ENCODE measurements at places on chromosomes 3 and 15.

GRCh38 chr15:34318277-34319079 is 19.1 kb downstream of the SLC12A6 start:
- DNase-seq: no peak

DNA sequence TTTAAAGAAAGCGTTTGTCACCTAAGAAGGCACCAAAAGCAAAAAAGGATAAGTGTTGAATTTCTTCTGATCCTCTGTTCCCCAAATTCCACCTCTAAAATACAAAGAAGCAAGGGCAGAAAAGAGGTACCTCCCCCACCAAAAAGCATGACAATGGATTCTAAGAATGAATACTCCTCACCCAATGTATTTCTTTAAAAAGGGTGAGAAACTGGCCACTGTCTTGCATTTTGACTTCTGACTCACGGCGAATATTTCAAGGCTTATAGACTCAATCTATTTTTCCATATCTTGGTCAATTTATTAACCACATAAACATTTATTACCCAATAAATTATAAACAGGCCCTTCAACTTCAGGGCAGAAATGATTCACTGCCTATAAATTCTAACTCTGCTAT is 131.1 kb downstream of the NR1I2 start:
- no peak for DNase-seq

DNA sequence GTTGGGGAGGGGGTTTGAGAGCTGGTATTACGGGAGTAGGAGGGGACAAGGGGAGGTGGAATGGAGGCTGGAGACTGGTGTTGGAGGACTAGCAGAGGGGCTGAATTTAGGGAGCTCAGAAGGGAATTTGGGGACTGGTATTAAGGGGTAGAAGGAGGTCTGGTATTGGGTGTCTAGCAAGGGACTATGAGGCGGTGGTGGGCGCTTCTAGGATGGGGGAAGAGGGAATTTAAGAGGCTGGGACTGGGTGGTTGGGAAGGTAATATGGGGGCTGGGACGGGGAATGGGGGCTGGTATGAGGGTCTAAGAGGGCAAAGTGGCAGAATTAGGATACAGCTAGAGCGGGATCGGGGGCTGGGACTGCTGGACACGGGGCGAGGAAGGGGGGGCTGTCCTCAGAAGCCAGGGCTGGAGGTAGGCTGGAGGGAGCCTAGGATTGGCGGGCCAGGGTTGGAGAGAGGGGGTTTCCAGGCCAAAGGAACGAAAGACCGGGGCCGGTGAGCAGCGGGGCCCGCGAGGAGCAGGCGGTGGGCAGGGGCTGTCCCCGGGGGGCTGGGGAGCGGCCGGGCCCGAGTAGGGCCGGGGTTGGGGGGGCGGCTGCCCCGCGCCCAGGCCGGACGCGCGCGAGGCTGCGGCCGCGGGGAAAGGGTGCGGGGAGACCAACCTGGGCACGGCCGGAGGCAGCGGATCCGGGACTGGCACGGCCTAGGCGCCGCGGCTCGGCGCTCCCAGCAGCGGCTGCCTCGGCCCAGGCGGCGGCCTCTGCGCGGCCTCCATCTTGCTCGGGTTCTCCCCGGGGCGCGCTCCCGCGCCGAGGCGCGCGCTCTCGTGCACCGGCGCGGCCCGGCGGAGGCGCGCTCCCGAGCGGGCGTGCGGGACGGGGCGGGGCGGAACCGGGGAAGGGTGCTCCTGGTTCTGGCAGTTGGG is at the start of gene LHFPL4:
Gene LHFPL4 (minus strand): TSS at position 802 of the 927 bp plus-strand sequence. CDS start 1,143 bp downstream, outside the sequence.
- no peak for DNase-seq

DNA sequence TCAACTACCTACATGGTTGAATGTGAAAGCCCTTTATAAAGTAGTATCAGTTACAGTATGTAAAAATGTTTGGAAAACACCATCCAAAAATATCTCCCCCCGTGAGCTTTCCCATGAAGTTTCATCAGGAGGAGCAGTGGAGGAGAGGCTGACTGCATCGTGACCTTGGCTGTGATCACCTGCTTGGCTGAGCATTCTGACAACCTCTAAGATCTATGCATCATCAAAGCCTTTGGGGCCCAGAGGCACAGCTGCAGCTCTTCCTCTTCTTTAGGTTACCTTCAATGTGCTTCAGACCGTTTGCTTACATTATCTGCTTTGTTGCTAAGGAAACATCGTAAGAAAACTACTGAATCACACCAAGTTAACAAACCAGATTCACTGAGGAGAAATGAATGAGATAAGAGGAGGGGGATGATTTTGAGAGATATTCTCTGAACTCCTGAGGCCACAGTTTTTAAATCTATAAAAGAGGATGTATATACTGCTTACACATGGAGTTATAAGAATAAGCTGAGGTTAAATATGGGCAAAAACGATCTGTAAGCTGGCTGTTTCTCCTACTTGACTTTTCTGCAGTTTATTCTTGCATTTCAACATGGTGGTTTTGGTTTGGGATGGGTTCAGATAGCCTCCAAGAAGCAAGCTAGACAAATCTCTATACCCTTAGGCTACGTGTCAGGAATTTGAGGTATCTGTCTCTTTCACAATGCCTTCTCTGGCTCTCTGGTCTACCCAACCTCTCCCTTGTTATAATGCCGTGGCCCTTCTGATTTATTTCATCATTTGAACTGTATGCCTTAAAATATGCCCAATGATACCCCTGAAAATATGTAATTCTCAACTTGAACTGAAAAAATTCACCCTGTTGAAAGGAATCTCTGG is 4.0 kb downstream of the GCSAM start:
- no peak for DNase-seq

DNA sequence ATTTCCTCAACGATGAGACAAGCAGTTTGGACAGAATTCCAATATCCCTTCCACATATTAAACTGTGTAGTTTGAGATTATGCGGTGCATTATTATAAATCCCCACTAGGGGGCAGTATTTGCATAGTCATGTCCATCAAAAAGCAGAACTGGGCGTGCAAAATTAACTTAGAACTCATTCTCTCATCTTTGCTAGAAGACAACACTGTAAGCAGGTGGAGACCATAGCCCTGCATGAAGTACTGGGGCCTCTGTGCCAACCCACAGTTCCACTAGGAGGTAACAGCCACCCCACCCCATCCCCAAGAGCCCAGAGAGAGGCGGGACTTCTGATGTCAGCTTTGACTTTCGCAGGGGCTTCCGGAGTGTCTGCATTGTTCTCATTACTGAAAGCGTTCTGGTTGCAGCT is 106.6 kb upstream of the TMC3 start:
- peak; percentile 72 for DNase-seq

- DNase-seq: no peak
Measured at GRCh38 chr3:72093270-72093991, 308.5 kb upstream of the PROK2 start.

GRCh38 chr3:49013113-49013737 is 5.2 kb downstream of the DALRD3 start:
- DNase-seq: no peak

- no peak for DNase-seq
Measured at GRCh38 chr3:193481436-193481835, 73.3 kb downstream of the ATP13A4 start.

- DNase-seq: no peak
Measured at GRCh38 chr15:101388046-101388445, 93.0 kb upstream of the SNRPA1 start.

DNA sequence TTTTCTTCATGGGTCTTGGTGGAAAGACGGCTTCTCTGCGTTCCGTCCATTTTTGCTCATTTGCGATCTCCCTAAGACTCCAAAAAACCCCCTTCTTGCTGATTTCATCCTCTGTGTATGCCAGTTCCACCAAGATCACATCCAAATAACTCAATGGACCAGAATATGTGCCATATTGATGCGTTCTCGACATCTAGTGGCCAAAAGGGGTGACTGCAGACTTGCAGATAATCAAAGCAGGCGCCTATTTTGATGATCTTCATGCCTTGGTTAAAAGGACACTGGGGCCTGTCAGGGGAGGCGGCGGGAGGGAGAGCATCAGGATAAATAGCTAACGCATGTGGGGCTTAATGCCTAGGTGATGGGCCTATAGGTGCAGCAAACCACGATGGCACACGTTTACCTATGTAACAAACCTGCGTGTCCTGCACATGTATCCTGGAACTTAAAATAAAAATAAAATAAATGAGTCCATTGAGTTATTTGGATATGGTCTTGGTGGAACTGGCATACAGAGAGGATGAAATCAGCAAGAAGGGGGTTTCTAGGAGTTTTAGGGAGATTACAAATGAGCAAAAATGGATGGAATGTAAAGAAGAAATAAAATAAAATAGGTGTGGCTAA is 104.2 kb upstream of the RAD18 start:
- no peak for DNase-seq

DNA sequence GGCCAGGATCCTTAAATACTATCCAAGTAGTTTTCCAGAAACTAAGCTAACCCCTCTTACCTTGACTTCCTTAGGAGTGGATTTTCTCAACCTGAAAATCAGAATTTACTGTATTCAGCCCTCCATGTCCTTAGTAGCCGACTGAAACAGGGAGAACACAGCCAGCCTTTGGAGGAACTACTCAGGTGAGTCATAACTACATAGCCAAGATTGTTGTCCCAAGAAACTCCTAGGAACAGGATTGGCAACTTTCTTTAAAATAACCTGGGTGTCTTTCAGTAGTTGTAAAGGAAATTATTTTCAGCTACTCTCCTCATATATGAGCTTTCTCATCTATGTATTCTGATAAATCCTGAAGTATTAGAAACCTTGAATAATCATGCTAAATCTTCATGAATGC is 22.3 kb downstream of the FANCD2OS start:
- no peak for DNase-seq

DNA sequence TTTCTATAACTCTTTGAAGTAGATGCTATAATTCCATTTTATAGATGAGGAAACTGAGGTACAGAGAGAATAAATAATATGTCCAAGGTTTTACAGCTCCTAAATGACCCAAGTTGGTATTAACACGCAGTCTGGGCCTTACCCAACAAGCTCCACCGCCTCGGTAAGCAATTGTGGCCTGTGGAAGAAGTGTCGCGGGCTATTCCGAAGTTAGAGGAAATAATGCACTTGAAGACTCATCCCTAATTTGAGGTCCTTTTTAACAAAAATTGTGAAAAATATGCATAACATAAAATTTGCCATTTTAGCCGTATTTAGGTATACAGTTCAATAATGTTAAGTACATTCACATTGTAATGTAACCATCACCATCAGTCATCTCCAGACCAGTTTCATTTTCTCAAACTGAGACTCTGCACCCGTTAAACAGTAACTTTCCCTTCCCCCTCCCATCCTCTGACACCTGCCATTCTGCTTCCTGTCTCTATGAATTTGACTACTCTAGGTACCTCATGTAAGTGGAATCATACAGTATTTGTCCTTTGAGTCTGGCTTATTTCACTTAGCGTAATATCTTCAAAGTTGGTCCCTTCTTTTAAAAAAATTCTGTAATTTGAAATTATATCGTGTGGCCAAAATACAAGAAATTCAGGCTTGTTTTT is 18.2 kb downstream of the IDH3A start:
- no peak for DNase-seq

DNA sequence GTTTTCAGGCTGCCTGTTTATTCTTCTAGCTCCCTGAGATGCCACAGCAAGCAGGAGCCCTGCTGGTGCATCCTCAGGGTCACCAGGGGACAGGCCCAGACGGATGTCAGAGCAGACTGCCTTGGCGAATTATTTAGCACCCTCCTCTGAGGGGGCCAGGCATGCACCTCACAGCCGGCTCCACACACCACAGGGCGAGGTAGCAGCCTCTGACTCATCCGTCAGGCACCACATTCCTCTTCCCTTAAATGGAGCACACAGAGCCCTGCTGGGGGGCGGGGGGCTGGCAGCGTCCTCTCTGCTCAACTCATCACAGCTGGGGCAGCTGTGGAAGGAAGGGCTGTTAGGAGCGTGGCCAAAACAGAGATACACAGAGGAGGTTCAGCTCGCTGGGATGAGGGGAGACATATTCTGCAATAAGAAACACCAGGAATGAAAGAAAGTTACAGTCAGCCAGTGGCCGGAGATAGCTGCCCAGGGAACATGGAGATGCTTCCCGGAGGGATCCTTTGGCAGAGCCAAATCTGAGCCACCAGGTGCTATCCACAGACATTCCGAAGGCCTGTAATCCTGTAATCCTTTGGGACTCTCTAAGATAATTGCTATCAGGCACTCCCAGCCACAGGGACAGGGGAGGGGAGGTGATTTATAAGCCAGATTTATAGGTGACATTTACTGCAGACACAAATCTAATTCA is 13.9 kb upstream of the PRICKLE2 start:
- DNase-seq: no peak

DNA sequence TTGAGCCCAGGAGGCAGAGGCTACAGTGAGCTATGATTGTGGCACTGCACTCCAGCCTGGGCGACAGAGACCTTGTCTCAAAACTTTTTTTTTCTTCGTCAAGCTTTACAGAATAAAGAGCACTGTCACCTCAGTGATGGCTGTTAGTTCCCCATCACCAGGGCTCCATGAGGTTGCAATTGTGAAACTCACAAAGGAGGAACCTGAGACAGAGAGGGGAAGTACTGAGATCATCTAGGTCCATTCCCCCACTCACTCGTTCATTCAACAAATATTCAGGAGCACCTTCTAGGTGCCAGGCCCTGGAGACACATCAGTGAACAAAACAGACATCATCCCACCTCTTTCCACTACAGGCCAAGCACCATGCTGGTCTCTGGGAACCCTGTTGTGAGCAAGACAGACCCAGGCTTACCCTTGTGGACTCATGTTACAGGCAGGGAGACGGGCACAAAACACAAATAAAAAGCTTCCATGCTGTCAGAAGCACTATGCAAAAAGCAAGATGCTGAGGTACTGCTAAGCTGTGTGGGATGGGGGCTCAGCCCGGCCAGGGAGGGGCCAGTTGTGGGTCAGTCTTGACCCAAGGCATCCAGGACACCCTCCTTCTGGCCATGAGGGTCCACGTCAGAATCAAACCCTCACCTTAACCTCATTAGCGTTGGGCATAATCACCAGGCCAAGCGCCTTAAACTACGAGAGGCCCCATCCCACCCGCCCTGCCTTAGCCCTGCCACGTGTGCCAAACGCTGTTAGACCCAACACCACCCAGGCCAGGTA is 2.1 kb upstream of the RHO start:
- DNase-seq: no peak

- no peak for DNase-seq
Measured at GRCh38 chr15:74252291-74252690, 16.2 kb downstream of the CCDC33 start.

DNA sequence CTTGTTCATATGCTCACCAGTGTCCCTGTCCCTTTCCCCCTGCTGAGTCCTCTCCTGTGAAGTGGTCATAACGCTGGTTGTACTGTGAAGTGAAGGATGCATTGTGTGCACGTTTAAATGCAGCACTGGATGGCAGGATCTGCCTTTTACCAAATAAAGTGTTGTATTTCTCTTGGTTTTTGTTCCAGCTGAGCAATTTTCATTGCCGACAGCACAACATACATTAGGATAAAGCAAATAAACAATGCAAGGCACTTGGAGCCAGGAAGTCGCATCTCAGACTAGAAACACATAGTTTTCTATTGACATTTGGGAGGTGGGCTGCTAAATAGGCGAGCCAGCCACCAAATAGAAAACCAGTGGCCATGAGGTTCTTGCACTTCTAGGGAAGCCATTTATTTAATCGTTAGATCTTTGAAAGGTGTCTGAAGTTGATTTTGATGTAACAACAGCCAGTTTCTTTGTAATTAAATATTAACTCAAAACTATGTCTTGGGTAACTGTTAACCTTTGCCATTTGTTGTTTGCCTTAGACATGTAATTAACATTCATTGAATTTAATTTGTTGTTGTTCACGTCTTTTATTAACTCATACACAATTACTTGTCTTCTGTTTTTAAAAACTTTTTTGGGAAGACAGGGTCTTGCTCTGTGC is 185.3 kb downstream of the FNDC3B start:
- DNase-seq: peak; percentile 28
